ENCODE measurements at places on chromosomes 6 and 20.

DNA sequence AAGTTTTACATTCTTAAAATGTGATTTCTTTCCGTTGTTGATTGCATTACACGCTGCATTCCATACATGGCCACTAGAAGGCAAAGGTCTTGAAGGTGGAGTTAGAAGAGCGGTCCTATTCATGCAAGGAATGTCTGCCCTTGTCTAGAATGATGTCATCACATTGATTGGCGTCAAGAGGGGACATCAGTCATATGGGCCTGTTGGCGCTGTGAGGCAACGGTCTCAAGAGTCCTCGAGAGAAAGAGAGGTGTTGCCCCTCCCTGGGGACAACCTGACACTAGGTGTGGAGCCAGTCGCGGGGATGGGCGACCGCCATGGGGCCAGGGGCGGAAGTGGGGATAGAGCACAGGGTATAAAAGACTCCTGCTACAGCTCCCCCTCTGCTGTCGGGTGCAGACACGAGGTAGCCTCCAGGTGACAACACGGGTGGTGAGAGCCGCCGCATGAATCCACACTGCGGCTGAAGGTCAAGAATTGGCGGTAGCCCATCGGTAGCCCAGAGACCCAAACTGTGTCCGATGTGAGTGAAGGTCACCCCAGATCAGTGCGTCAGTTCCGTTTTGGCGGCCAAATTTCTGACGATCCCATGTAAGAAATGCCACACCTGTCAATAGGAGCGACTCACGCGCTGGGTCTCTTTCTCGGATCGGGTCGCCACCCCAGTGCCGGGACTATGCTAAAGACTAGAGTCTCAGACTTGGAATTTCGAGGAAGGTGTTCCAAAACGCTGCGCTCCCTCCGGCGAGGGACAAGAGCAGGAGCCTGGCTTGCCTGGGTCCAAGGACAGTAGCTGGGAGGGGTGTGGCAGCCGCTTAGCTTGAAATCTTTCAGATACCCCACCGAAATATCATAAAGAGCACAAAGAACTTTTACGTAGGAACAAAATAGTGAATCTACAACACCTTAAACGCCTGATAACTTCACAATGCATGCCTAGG is 93.2 kb upstream of the ZNF184 start:
- no peak for DNase-seq

DNA sequence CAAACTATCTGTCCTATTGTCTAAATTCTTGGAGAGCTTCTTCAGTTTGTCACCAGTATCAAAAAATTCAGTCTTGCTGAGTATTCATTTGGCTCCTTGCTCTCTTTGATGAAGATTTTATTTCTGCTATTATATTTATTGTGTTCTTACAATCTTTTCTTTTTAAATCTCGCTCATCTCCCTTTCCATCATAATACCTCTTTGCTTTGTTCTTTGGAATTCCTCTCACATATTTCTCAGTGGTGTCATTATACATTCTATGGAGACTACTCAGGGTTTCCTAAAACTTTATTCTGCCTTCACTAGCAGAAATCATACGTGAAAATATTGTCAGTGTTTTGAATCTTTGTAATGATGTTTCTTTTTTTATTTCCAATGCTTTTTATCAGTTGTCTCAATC is 445.2 kb upstream of the ID4 start:
- no peak for DNase-seq

DNA sequence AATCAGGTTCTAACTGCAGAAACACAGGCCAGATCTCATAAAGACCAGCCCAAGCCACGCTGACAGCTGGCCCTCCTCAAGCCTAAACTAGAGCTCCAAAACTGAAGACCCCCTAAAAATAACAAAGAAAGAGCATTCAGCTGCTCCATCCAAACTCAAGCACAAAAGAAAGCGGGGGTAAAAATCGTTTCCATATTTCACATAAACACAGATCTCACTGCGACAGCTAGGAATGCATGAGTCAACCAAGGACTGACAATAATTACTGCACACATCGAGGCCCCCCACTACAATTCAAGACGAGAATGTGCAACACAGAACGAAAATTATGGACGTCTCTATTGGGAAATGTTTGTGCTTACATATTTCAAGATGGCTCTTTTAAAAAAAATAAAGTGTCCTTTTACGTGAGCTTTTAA is 31.1 kb downstream of the CNKSR3 start:
- no peak for DNase-seq

DNA sequence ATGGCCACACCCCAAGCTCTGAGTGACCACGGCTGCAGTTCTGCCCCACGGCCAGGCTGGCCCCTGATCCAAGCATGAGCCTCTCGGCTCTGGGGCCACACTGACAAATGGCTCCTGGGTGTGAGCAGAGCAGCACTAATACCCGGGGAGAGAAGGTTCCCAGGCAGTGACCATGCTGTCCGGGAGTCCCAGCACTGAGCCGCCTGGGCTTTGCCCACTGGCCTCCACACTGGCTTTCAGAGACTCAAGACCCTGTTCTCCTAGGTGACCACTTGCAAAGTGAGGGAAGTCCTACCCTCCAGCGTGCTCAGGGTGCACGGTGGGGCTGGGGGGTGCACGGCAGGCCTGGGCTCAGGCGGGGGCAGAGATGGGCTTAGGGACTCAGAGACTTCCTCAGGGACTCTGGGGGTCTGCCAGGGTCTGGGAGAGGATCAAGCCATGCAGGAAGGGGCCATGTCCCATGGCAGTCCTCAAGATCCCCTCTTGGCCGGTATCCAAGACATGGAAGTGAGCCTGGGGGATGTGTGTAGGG is 220.2 kb upstream of the RNF24 start:
- no peak for DNase-seq
